NCI-H82 (cell line): ENCODE measurements at places on chromosomes 2 and 18.

DNA sequence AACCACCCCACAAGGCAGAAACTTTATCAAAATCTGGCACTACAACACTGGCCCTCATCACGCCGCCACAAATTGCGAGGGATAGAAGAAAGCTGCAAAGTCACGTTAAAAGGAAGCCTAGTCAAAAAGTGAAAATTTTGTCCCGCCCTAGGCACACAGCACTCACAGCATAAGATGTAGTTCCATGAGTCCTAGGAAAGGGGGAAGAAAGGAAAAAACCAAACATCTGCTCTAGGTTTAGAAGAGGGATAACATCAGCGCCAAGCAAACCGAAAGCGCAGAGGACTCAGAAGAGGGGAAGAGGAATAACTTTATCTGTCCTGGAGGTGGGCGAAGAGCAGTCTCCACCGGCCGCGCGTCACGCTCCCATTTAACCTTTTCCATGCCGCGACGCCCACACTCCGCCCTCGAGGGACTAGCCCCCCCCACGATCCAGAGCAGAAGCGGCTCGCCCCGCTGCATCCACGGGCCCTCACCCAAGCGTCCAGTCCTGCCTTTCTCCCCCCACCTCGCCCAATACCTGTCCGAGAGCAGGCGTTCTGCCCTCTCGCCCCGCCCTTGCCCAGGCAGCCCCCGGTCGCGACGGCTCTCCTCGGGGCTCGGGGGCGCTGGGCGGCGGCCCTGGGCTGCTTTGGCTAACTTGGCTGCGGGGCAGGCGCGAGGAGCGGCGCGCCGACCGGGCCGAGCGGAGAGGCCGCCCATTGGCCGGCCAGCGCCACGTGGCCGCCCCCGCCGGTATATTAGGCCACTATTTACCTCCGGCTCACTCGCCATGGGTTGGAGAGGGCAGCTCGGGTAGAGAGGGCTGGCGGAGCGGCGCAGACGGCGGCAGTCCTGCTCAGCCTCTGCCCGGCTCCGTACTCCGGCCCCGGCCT lies at the start of gene HOXD1:
TSS of gene HOXD1 (plus strand) at position 770 of the 875 bp plus-strand sequence. CDS start 134 bp downstream, outside the sequence.
- DNase-seq = peak; percentile 64

DNA sequence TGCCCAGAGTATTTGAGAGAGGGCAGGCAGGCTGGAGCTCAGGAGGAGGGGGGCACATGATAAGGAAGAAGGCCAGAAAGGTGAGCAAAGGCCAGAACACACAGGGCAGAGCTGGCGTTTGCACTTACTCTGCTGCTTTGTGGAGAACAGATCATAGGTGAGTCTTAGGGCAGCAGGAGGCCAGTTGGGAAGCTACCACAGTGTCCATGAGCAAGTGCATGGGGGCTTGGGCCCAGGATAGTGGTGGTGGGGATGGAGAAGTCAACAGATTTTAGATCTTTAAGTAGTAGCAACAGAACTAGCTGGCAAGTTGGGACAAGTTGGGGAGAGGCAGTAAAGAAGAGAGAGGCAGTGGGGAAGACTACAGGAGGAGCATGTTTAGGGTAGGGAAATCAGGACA lies 168.0 kb downstream of the ANTXR1 start:
- DNase-seq = no peak

- DNase-seq = peak; percentile 81
Measured at GRCh38 chr2:155961641-155962040, 370.9 kb downstream of the NR4A2 start.

GRCh38 chr18:61569176-61569892 lies 236.1 kb downstream of the CDH20 start:
- no peak for DNase-seq

- DNase-seq = no peak
Measured at GRCh38 chr18:13191031-13191430, 27.5 kb upstream of the LDLRAD4 start.

GRCh38 chr2:9819551-9819950 lies 23.7 kb upstream of the TAF1B start:
- DNase-seq = no peak

GRCh38 chr2:220894069-220894468 lies 678.0 kb downstream of the EPHA4 start:
- no peak for DNase-seq
